NCI-H1436 treated with DMSO at 0.1 percent for 48 hours (cell line): ENCODE measurements at places on chromosomes 7 and 10.

DNA sequence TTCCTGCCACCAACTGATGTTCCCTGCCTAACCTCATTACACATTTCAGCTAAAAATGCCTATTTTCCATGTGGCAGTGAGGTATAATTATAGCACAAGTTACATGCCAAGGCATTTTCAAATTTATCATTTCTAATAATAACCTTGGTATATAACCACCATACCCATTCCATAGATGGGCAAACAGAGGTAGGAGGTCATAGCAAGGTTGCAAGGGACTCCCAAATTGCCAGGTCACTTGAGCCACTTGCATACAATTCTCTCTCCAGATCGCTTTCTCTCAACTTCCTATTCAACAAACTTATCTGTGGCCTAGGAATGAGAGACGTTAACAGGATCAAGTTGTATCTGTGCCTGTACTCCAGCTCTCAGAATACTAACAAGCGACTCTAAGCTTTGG is 108.3 kb downstream of the ATXN7L1 start:
- no peak for DNase-seq

DNA sequence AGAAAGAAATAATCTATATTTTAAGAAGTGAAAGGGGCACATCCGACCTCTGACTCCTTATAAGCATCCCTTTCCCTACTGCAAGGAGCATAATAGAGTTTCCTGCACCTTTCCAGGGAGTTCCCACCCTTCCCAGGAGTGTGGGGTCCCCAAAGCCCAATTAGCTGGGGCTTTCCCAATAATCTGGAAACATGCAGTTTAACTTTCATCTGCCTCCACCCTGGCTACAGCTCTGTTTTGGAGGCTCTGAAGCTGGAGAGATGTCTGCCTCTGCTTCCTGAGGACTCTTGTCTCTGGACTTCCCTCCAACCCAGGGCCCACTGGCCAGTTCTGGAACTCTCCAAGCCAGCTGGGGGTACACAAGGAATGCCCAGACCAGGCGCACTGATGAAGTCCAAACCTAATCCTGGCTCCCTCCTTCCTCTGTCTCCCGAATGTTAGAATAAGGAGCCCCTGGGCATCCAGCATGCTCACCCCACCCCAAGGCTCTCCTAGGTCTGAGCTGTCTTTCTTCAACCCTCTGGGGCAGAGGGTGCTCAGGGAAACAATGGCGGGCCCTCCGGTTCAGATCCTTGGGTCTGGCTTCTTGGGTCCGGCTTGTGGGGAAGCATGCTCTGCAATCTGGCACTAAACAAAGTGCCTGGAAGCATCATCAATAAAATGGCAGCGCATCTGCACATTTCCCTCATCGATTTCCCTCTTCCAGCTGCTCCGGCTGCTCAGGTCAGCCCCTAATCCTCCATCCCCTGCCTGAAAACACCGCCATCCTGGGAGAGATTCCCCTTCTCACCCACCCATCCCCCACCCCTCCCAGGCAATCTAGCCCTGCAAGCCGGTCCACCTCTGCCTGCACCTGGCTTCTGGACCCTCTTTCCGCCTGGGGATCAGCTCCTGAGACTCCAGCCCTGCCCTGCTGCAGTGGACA is 13.3 kb downstream of the HOXA4 start:
- DNase-seq: no peak

DNA sequence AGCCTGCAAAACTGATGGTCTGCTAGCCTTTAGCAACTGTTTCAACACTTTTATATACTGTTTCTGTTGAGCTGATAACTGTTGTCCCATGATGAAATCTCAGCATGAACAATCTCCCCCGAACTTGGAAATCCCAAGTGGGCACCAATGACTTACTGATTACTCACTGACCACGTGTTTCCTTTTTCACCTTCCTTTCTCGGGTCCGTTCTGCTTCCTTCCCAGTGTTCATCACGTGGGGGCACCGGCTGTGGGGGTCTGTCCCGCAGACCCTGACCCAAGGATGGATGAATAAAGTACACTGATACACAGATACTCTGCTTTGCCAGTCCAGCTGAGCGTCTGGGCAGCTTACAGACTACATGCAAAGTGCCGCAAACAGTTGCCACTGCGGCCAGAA is 39.0 kb upstream of the RASGEF1A start:
- no peak for DNase-seq

GRCh38 chr7:151810441-151811232 is 66.3 kb downstream of the PRKAG2 start:
- DNase-seq: no peak

GRCh38 chr7:117124591-117125220 is 171.4 kb downstream of the ST7 start:
- DNase-seq: no peak

- DNase-seq: no peak
Measured at GRCh38 chr7:16730937-16731336, 22.6 kb upstream of the TSPAN13 start.

- DNase-seq: no peak
Measured at GRCh38 chr10:31126593-31126992, 94.9 kb upstream of the ZNF438 start.
